ENCODE measurements at places on chromosomes 1 and 21.

GRCh38 chr1:108882837-108883236 lies 6.1 kb downstream of the GPSM2 start:
- DNase-seq = no peak

GRCh38 chr1:79711001-79711431 lies 704.5 kb upstream of the ADGRL4 start:
- no peak for DNase-seq

DNA sequence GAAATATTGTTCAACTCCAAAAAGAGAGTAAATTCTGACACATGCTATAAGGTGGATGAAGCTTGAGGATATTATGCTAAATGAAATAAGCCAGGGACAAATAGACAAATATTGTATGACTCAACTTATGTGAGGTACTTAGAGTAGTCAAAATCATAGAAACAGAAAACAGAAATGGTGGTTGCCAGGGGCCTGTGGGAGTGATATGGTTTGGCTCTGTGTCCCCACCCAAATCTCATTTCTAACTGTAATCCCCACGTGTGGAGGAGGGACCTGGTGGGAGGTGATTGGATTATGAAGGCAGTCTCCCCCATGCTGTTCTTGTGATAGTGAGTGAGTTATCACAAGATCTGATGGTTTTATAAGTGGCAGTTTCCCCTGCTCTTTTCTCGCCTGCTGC lies 24.7 kb upstream of the DISP1 start:
- no peak for DNase-seq

DNA sequence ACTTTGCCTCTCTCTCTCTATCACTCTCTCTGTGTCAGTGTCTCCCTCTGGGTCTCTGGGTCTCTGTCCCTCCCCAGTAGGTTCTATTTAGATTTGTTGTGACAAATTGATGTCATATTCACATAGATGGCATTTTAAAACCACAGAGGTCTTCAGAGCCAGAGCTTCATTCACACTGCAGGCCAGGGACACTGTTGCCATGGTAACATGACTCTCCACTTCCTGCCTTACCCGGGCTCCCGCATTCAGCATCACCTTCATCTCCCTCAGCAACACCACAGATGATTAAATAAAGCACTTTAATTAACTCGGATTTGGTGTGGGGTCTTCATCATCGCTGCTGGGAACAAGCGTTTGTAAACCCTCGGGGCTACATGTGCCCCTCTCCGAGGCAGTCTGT lies 132.6 kb downstream of the ETS2 start:
- no peak for DNase-seq

DNA sequence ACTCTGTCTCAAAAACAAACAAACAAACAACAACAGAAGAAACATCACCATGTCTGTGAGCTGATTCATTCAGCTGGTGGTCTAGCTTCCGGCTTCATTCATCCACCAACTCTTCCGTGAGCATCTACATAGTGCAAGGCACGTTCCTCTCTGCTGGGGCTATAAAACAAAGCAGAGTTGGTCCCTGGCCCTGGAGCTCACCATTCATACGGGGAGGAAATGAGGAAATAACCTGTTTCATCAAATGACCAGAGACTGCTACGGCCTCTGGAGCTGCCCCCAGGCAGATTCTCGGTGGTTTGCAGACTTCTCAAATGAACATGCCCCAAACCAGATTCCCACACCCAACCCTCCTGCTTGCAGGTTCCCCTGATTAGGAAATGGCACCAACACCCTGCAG lies 41.0 kb upstream of the ID3 start:
- DNase-seq = no peak

GRCh38 chr1:204146965-204147364 lies 4.9 kb downstream of the ETNK2 start:
- DNase-seq = no peak

- DNase-seq = no peak
Observed at GRCh38 chr1:209367061-209367772, 216.3 kb upstream of the CAMK1G start.

All from activated CD4-positive, alpha-beta T cell treated with anti-CD3 and anti-CD28 coated beads for 24 hours (primary cell).